ENCODE measurements at places on chromosomes 5 and 9.

DNA sequence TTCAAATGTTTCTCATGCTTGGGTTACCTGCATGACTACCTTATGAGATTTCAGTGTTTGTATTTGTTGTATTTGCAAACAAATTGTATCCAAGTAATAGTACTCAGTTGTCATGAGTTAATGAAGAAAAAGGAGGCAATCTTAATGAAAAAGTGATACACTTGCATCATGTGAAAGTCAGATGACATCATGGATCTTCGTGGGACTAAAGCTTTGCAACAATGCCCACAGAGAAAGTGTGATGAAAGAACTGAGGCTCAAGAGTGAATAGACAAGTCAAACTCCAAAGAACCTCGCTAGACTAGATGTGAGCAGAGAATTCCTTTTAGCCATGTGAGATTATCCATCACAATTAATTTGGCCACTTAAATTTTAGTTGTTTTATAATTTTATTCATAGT, 75.4 kb upstream of the ADRB2 start:
- DNase-seq, result no peak

DNA sequence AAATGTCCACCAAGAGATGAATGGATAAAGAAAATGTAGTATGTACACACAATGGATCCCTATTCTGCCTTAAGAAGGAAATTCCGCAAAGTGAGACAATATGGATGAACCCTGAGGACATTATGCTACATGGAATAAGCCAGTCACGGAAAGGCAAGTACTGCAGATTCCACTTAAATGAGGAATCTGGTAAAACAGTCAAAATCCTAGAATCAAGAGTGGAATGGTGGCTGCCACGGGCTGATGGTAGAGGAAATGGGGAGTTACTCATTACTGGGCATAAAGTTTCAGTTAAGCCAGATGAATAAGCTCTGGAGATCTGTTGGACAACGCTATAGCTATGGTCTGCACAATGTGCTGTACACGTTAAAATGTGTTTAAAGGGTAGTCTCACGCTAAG, 47.2 kb downstream of the STK10 start:
- DNase-seq, result no peak

DNA sequence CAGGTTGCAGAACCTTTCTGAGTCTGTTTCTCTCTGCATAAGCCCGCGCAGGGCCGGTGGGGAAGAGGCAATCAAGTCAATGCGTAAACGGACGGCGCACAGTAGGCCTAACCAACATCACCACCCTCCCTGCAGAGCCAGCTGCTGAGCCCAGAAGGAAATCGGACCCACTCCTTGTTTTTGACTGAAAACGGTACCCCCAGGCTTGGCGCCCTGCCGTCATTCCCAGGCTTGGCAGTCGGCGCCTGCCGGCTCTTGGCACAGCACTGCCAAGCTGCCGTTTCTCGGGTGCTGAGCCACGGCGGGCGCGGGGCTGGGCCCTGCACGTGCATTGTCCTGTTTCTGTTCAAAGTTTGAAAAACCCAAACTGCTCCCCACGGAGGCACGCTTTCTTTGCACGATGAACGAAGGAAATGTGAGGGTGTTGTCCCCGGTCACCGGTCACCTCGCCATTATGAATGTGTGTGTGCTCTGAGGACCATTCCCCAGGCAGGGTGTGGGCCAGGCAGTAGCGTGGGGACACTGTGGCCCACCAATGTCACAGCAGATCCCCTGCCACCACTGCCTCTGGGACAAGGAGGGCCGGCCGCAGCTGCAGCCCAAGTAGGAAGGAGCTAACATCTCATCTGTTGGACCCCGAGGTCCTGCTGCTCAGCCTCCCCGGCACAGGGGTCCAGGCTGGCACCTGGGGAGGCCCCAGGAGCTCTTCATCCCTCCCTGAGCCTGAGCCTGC, 20.1 kb downstream of the FIBCD1 start:
- DNase-seq, result no peak

GRCh38 chr5:88694023-88694679, 188.8 kb downstream of the MEF2C start:
- no peak for DNase-seq

GRCh38 chr5:155726267-155726666, 600.7 kb upstream of the SGCD start:
- peak; percentile 27 for DNase-seq

GRCh38 chr9:89435071-89435823, 62.7 kb downstream of the SEMA4D start:
- DNase-seq, result no peak
